ENCODE measurements at places on chromosomes 1 and 21.
A peak's percentile ranks its signal among the peaks of the same experiment; 100 is the strongest.

- peak; percentile 64 for DNase-seq
Observed at GRCh38 chr21:28142697-28143096, 850.0 kb downstream of the LTN1 start.

DNA sequence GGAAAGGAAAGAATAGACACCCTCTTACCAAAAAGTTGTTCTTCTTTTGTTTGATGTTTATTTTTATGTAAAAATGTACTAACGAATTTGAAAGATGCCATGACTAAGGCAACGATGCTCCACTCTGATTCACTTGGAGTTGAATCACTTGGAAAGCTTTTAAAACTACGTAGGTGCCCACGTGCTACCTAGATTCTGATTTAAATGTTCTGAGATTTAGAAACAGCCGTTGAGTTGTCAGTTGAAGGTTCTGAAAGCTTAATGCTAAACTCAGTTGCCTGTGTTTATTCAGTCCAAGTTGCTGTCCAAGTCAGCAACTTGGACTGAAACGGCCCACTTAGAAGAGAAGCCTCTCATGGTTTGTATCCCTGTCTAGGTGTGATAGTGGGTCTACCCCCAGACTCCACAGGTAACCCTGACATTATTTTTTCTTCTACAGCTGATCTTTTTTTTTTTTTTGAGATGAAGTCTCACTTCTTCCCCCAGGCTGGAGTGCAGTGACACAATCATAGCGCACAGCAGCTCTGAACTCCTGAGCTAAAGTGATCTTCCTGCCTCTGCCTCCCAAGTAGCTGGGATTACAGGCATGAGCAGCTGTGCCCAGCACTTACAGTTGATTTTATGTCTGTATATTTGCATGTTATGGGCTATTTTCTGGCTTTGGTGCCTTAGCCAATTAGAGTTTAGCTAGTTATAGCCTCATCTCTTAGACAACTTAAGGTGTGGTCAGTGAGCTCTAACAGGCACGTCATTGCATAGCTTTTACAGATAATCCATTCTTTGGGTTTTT, 1.4 kb upstream of the VAMP4 start:
- DNase-seq, result peak; percentile 50

- DNase-seq, result no peak
Observed at GRCh38 chr1:189220750-189221149, 1256.9 kb downstream of the BRINP3 start.

- DNase-seq, result no peak
Observed at GRCh38 chr1:198491596-198491995, 48.9 kb downstream of the ATP6V1G3 start.

GRCh38 chr21:31201548-31201947, 142.5 kb downstream of the TIAM1 start:
- DNase-seq, result no peak

DNA sequence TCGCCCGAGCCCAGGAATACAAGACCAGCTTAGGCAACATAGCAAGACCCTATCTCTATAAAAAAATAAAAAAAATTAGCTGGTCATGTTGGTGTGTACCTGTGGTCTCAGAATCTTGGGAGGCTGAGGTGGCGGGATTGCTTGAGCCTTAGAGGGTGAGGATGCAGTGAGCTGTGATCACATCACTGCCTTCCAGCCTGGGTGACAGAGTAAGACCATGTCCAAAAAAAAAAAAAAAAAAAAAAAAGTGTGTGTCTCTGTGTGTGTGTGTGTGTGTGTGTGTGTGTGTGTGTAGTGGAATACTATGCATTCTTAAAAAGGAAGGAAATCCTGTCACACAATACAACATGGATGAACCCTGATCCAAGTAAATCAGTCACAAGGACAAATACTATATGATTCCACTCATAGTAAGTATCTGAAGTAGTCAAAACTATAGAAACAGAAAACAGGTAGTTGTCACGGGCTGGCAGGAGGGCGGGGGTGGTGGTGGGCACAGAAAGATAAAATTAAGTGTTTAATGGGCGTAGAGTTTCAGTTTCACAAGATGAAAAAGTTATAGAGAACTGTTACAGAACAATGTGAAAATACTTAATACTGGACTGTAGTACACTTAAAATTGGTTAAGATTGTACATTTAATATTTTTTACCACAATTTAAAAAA, 47.8 kb downstream of the SELENOF start:
- no peak for DNase-seq

GRCh38 chr1:212595787-212596714, 12.5 kb upstream of the ATF3 start:
- peak; percentile 96 for DNase-seq

DNA sequence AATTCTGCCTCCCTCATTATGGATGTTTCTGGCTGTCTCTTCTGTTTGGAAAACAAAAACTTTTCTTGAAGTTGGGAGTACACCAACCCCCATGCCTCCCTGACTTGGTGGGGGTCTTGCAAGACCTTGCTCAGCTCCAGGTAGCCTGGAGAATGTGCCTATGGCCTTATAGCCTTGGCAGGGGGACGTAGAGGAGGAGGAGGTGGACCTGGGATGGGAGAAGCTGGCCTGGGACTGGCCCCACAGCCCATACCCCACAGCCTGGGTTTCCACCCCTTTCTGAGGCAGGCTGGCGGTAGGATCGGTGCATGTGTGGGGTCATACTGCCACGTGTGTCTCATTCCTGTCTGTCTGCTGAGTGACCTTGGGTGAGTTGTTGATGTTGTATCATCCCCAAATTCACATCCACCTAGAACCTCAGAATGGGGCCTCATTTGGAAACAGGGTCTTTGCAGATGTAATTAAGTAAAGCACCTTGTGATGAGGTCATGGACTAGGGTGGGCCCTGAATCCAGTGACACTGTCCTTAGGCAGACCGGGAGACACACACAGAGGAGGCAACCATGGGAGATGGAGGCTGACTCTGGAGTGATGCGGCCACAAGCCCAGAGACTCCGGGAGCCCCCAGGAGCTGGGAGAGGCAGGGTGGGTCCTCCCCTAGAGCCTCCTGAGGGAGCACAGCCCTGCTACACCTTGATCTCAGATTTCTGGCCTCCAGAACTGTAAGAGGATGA, 18.5 kb downstream of the OBSCN start:
- DNase-seq, result no peak

- DNase-seq, result no peak
Observed at GRCh38 chr1:11515368-11516300, 36.7 kb downstream of the DISP3 start.

DNA sequence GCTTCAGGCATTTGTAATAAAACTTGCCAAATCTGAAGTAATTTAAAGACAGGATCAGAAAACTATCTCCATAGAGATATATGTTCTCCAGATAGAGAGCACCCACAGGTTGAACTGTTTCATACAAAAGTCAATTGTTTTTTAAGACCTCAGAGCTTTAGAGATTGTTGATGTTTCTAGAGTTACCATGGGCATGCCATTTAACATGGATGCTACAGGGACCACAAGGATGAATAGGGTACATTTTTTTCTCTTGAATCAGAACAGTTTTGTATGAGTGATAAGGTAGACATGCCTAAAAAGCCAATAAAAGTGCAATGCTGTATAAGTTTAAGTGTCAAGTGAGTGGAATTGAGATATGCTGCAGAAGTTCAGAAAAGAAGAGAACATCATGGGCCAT, 511.0 kb upstream of the CAMK1G start:
- DNase-seq, result no peak

- no peak for DNase-seq
Observed at GRCh38 chr21:15667010-15667409, 62.8 kb upstream of the USP25 start.

GRCh38 chr1:99725996-99726395, 40.4 kb downstream of the FRRS1 start:
- no peak for DNase-seq

DNA sequence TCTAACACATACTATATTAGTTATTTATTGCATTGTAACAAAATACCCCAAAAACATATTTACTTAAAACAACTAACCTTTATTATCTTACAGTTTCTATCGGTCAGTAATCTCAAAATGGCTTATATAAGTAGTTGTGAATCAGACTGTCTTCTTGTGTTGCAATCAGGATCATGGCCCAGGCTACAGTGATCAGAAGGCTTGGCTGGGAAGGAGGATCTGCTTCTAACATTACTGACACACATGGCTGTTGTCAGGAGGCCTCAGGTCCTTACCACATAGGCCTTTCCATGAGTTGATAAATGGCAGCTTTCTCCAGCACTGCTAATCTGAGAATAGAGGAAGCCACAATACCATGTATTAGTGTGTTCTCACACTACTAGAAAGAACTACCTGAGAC, 33.7 kb downstream of the CFH start:
- no peak for DNase-seq
